ENCODE measurements at places on chromosomes 5 and 9.

- no peak for DNase-seq
These were observed 5.1 kb upstream of the ERCC6L2 start for GRCh38 chr9:95870352-95870751.

GRCh38 chr9:7205806-7206205 lies 448.0 kb downstream of the KDM4C start:
- peak; percentile 41 for DNase-seq

DNA sequence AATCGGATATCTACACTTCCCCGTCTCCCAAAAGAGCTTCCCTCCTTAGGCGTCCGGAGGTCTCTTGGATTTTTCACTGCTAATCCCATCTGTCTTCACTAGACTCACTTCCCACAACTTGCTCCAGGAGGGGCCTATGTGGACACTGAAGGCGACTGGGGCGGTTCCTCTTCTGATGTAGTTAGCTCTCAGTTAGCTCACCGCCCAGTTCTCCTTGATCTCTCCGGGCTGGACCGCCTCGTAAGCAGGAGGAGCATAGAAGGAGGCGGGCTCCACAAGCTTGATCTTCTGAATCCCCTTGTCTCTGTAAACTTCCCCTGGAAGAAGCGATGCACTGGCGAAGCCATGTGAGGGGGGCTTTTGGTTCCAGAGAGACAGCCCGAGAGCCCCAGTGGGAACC lies 112.0 kb upstream of the SELENOP start:
- no peak for DNase-seq

DNA sequence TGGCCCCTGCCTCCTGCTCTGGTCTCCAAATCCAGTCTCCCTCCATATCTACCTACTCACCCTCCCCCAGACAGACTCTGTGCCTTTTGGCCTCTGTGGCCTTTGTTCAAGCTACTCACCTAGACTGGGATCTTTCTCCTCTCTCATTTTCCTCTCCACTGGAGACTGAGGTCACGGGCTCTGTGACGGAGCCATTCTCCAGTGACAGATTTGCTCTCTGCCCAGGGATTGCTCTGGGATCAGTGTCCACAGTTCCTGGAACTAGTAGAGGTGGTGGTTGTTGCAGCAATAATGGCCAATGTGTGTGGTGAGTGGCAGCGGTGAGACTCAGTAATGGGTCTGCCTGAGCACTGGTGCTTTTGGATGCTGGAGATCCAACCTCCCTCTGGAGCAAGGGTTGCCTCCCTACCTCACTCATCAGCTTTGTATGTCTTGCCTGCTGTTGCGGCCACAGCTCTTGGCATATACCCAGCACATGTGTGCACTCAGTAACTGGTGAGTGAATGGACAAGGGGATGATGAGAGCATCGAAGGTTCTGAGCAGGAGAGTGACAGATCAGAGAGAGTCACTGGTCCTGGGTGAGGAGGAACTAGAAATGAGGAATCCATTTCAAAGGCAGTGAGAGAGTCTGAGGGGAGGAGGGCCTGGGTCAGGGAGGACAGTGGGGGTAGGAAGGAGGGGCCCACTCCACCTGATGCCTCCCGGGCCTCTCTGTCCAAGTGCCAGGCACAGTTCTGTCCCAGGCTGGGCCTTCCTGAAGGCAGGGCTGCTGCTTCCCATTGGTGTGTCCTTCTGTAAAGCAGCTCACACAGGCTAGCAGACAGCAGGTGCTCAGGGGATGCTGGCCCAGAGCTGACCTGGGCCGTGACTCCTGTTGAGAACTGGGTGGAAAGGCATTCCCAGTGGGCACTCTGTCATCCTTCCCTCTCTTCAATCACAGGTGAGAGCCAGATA lies 96.5 kb upstream of the PITX1 start:
- no peak for DNase-seq

DNA sequence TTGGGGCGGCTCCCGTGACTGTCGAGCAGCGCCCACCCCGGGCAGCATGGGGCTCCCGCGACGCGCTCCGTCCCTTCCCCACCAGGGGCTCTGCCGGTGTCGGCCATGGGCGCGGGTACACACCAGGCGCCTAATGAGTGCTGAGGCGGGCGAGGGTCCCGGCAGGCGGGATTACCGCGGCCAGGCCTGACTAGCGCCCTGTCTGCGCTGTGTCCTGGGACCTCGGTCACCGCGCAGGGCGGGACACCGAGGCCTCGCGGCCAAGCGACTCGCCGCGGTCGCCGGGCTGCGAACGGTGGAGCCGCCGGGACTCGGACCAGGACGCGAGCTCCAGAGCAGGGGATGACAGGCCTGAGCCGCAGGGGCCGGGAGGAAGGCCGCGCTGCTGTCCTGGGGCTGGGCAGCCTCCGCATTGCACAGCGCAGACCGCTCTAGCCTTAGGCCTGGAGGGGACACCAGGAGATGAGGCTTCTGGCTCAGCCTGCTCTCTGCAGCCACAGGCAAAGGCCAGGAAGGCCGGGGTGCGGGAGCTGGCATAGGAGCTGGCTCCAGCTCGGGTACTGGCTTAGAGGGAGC lies 14.1 kb downstream of the LCN10 start:
- DNase-seq: peak; percentile 30

GRCh38 chr5:92907938-92908606 lies 672.9 kb downstream of the NR2F1-AS1 start:
- DNase-seq: no peak

DNA sequence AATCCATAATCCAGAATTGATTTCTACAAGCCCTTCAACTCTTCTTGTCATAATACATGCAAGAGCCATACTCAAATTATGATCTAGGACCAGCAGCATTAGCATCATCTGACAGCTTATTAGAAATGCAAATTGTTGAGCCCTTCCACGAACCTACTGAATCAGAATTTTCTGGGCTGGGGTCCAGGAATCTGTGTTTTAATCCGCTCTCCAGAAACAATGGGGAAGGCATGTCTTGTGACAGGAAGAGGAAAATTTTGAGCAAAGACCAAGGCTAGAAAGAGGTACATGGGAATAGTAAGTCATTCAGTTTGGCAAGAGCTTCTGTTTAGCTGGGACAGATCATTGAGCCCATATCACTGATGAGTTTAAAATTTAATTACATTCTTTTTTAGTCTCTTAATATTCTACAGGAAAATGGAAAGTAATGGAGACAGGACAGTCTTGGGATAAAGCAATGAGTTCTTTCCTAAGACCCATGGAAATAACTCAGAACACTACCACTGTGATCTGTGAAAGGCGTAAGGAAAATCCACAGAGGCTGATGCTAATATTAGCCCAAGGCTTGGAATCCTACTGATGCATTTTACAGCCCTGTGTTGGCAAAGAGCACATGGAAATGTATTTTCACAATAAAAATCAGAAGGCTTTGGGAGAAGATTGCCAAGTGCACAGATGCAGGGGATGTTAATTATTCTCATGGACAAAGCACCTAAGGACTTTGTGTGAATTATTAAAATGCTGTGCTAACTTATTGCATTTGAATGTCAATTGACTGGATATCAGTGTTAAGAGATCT lies 73.7 kb upstream of the STK32A start:
- no peak for DNase-seq

All from NCI-H146 (cell line).